Activated CD4-positive, alpha-beta T cell treated with anti-CD3 and anti-CD28 coated beads, Interleukin-2, amount 50 U/mL, for 1 hour (primary cell): ENCODE measurements at places on chromosomes 13 and 19.

DNA sequence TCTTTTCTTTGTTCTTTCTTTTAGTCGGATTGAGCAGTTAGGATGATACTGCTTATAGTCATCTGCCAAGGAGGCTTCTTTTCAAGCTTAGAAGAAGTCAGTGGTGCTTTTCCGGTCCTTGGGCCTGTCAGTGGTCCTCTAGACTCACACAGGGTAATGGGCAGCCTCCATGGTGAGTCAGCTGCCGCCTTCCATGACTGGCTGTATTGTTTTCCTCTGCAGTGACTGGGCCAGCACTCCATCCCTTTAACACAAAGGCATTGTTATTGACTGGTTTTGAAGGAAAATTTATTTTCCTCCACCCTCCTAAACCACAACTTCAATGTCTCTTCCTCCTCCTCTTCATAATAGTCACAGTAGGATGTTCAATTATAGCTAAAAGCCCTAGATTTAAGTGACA is 47.1 kb upstream of the CNMD start:
- DNase-seq = no peak

DNA sequence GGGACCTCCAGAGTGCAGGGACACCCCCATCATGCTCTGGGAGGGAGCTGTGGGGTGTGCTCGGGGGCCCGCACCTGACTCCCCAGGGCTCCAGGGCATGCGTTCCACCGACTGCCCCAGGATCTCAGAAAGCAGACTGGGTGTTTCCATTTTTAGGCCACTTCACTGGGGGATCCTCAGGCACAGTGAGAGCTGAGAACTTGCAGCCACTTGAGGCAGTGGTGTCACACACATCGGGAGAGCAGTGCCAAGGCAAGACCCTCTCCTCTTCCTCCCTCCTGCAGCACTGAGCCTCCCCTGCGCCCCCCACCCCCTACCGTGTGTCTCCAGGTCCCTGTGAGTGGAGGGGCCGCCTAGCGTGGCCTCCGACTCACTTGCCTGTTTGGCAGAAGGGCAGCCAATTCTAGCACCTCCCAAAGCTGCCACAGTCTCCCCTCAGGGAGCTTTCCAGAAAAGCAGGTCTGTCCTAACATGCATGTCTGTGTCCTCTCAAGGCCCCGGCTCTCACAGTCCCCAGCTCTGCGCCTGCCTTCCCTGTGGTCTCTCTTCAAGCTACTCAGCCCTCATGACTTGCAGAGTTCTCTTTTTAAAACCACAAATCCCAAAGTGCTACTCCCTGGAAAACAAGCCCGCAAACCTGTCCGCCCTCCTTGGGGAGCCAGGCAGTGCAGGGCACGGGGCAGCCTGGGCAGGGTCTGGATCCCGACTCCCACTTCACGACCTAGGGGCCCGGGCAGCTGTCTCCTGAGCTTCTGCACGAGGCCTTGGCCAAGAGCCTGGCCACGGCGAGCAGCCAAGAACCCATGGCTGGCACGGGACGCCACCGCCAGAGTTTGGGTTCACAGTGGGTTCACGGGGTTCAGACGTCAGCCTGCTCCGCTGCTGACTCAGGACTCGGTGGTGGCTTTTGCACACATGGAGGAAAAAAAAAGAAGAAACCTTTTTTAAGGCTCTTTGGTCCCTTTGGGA is 94.1 kb downstream of the STK24 start:
- DNase-seq = no peak

- DNase-seq = no peak
Measured at GRCh38 chr13:50915565-50915964, 6.0 kb downstream of the RNASEH2B start.

DNA sequence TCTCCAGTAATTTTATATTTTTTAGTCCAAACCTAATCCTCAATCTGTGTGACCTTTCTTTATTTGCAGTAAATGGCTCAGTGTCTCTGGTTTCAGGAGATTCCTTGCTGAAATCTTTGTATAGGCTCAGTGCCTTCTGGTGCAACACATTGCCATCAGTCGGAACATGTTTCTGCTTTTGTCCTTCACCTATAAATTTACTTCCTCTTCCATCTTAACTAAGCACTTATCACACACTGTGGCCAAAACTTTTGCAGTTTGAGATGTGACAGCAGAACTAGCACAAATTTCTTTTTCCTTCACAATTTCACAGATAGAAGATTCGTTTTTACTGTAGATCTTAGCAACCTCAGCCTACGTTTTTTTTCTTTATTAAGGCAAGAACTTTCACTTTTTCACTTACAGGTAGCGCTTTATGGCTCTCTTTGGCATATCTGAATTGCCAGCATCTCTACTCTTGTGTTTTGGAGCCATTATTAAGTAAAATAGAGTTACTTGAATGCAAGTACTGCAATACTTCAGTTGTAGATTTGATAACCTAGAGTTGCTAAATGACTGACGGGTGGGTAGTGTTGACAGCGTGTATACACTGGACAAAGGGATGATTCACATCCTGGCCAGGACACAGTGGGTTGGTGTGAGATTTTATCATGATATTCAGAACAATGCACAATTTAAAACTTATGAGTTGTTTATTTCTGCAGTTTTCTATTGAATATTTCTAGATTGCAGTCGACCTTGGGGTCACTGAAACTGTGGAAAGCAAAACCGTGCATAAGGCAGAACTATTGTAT is 44.3 kb downstream of the NDFIP2 start:
- DNase-seq = no peak

DNA sequence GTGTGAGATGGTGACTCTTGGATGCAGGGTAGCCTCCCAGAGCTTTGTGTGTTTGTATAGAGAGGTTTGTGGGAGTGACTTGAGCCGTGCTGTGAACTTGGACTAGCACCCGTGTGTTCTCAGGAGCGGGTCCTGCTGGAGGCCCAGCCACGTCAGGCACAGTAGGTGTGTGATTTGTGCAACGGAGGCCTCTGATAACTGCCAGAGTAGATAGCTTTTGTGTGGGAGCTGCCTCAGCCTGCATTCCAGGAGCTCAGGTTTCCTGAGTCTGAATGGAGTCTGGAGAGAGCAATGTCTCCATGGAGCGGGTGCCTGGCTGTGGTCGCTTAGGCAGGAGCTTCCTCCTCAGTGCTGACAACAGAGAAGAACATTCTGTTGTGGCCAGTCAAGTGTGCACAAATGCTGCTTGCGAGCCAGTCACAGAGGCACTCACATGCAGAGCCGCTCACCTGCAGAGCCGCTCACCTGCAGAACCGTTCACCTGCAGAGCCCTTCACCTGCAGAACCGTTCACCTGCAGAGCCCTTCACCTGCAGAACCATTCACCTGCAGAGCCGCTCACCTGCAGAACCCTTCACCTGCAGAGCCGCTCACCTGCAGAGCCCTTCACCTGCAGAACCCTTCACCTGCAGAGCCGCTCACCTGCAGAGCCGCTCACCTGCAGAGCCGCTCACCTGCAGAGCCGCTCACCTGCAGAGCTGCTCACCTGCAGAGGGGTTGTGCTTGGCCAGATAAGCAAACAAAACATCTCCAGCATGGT is 32.6 kb downstream of the TFDP1 start:
- DNase-seq = no peak

GRCh38 chr13:51805925-51806324 is 2.0 kb upstream of the DHRS12 start:
- DNase-seq = no peak

GRCh38 chr13:24301911-24302310 is 7.5 kb upstream of the C1QTNF9 start:
- no peak for DNase-seq

- DNase-seq = peak; percentile 54
Measured at GRCh38 chr19:12769689-12770088, 5.7 kb downstream of the HOOK2 start.

GRCh38 chr19:3538965-3539755 is at the start of gene TEKTIP1:
Gene TEKTIP1, plus strand, starts transcription at chr19:3539174. Its CDS starts 4 bp downstream, at chr19:3539178.
- DNase-seq = no peak

- DNase-seq = no peak
Measured at GRCh38 chr19:45249261-45250033, 1.6 kb upstream of the MARK4 start.

GRCh38 chr19:15776991-15777970 is 10.2 kb upstream of the OR10H5 start:
- DNase-seq = no peak
